Smooth muscle cell of the pulmonary artery (primary cell): ENCODE measurements at places on chromosomes 2 and 18. TPM values are rescaled to one million over a fixed set of nuclear protein-coding genes. Genes with fewer than 3 reads are reported as not detected.

Gene STON1
- total RNA-seq: 24.5 and 35.6 TPM in 2 replicates

Gene STPG4
- 0.07 and 0.20 TPM in 2 replicates for total RNA-seq

Gene C2orf81
- 1.2 and 3.5 TPM in 2 replicates for total RNA-seq

Gene UGT1A5
- total RNA-seq: not detected in 2 replicates

Gene CHRNG
- total RNA-seq: not detected in 2 replicates

Gene UGT1A3
- total RNA-seq: not detected in 2 replicates

Gene KLHL30
- 5.2 and 11.7 TPM in 2 replicates for total RNA-seq

Gene LYG2
- not detected in 2 replicates for total RNA-seq

Gene SH3BP4
- total RNA-seq: 35.6 and 44.9 TPM in 2 replicates

Gene HOXD11
- total RNA-seq: not detected in 2 replicates

Gene TMEM200C
- total RNA-seq: 0.13 and 0.30 TPM in 2 replicates

Gene TMEM247
- total RNA-seq: not detected in 2 replicates

Gene SDC1
- 3.1 and 44.3 TPM in 2 replicates for total RNA-seq

Gene FAM161A
- total RNA-seq: 1.6 TPM in 2 replicates

Gene STARD6
- total RNA-seq: not detected in 2 replicates

Gene RGPD4
- under 0.01 TPM in 1 of 2 replicates, not detected in the other for total RNA-seq

Gene AGFG1
- total RNA-seq: 62.7 and 62.8 TPM in 2 replicates

Gene EFHD1
- 2.7 and 3.9 TPM in 2 replicates for total RNA-seq

Gene DRC1
- 0.07 TPM in 1 of 2 replicates, not detected in the other for total RNA-seq

Gene DSC3
- total RNA-seq: 0.20 and 0.46 TPM in 2 replicates

Gene HOXD10
- total RNA-seq: not detected in 2 replicates

Gene MGAT4A
- total RNA-seq: 0.33 and 0.86 TPM in 2 replicates

Gene FBXO15
- total RNA-seq: 0.65 and 0.73 TPM in 2 replicates

Gene IRS1
- 20.7 and 24.5 TPM in 2 replicates for total RNA-seq

Gene MOCOS
- 5.6 and 16.6 TPM in 2 replicates for total RNA-seq

Gene SULT1C2
- 0.07 and 0.23 TPM in 2 replicates for total RNA-seq

Gene TCF23
- total RNA-seq: not detected in 2 replicates

Gene SERPINB12
- not detected in 2 replicates for total RNA-seq

Gene TSGA10
- total RNA-seq: 2.5 and 2.9 TPM in 2 replicates

Gene CFAP65
- total RNA-seq: 0.03 TPM in 1 of 2 replicates, not detected in the other

Gene SERPINB4
- not detected in 2 replicates for total RNA-seq

Gene RPE
- total RNA-seq: 88.4 and 110 TPM in 2 replicates

Gene PROKR1
- not detected in 2 replicates for total RNA-seq

Gene ABCG5
- not detected in 2 replicates for total RNA-seq

Gene CACNB4
- 2.0 and 10.8 TPM in 2 replicates for total RNA-seq

Gene RRM2
- total RNA-seq: 5.6 and 9.8 TPM in 2 replicates

Gene RPRM
- total RNA-seq: not detected in 2 replicates

Gene PRSS56
- not detected in 2 replicates for total RNA-seq

Gene VWC2L
- total RNA-seq: not detected in 2 replicates

Gene MC5R
- total RNA-seq: not detected in 2 replicates

Gene ZNF521
- total RNA-seq: 17.5 and 20.7 TPM in 2 replicates
